NCI-H1417 (cell line): ENCODE measurements at places on chromosomes 12 and 14.

- no peak for DNase-seq
Measured at GRCh38 chr12:24632466-24632865, 316.4 kb downstream of the BCAT1 start.

- no peak for DNase-seq
Measured at GRCh38 chr14:81302638-81303037, 81.9 kb upstream of the GTF2A1 start.

GRCh38 chr12:71721783-71722505 lies 32.7 kb upstream of the RAB21 start:
- no peak for DNase-seq

DNA sequence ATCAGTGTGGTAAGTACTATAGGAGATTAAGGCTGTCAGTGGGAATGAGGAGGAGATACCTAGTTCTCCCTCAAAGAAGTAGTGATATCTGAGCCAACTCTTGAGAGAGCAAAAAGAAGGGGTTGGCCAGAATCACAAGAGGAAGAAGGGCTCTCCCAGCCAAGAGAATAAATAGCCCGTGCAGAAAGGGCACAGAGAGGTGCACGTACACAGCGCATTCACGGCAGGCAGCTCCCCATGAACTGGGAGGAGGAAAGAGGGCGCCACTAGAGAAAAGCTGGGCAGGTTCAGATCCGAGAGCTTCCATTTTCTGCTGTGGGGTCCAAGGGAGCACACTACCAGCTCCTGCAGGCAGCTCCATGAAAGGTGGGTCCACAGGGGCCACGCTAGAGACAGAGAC lies 59.9 kb downstream of the PPP2R5E start:
- DNase-seq = no peak
